ENCODE measurements at places on chromosomes 16 and 17.

GRCh38 chr16:52677501-52677900 is 130.6 kb upstream of the TOX3 start:
- no peak for DNase-seq

DNA sequence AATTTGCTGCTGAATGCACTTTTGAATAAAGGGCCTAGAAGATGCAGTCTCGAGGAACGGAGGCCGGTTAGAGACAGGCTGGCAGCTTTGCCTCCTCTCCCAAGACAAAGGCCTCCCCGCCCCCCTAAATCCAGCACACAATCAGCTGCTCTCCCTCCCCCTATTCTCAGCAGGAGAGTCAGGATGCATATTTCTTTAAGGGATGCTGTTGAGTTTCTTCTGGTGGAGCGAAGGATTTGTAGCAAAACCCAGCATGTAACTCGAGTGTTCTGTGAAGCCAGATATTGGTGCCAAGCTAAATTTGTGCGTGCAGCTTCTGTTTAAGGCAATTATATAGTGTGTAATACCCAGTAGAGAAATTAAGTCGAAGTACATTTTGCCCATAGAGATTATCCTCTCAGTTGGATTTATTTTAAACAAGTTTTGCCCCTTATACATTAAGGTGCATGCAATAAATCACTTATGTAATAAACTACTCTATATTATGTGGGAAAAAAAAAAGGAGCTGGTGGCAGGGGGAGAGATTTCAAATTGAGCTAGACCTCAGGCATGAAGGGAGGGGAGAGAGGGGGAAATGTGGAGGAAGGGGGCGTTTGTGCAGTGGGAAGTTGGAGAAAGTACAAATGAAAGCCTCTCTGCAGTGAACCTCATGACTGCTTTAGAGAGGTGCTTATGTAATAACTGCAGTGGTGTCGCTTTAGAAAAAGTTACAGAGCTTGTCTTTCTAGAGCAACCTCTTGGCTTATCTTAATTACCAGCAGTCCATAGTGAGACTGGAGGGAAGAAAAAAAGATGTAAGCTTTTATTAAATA is 599.2 kb downstream of the MAF start:
- no peak for DNase-seq

GRCh38 chr16:57360321-57360935 is 1.8 kb downstream of the CCL22 start:
- no peak for DNase-seq

DNA sequence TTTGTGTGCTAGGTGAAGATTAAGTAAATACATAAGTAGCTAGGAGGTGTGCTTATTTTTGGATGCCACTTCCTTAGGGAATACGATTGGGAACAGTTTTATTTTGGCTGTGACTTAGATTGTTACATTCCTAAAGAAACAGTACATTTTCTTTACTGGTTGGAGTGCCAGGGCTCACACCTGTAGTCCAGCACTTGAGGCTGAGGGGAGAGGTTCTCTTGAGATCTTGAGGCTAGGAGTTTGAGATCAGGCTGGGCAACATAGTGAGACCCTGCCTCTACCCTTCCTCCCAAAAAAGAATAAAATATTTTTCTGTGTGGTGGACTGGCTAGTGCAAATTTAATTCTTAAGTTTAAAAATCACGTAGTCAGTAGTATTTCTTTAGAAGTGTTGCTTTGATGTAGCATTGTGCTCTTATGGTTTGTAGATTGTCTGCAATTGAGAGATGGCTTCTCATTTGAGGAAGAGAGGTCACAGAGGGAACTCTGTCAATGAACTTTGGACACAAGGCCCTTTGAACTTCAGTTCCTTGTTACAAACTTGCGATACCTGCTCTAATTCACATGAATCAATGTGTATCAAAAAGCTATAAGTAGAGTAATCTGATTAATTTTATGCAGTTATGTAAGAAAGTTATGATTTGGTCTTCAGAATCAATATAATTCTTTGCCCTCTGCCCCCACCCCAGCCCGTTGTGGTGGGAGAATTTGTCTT is 7.1 kb downstream of the HAPSTR1 start:
- no peak for DNase-seq

- no peak for DNase-seq
Measured at GRCh38 chr17:63682441-63682840, 17.5 kb downstream of the LIMD2 start.

GRCh38 chr16:8589057-8589899 is 1.0 kb downstream of the TMEM114 start:
- no peak for DNase-seq

DNA sequence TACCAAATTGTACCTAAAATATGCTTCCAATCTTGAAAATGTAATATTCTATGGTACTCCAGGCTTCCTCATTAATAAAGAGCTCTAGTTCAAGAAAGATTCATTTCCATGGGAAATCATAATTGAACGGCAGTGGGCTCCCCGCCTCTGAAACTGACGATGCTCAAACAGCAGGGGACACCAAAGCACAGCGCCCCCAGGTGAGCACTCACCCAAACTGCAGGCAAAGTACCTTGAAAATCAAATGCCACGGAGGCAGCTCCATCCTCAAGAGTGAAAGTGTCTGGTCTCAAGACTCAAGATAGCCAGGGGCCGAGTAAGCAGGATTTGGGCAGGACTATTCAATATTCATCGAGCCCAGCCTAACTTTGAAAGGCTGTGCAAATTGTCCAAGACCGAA is 217.4 kb upstream of the TNRC6C start:
- DNase-seq: no peak

DNA sequence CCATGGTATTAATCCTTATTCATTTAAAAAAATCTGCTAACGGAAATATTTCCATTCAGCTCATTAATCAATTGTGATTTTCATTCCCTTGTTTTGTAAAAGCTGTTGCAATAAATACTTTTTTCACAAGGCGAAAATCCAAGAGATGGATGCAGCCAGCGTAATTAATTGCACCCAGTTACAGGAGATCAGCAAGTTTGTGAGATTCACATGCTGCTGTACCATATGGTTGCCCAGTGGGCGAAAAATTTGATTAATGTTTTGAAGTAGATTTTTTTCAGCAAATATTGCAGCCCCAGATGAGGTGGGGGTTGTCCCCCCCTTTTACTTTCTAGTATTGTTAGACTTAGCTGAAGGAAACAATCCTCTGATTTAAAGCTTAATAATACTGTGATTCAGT is 186.6 kb downstream of the WWOX start:
- no peak for DNase-seq

GRCh38 chr16:74743668-74744299 is 30.8 kb downstream of the FA2H start:
- DNase-seq: peak; percentile 94

GRCh38 chr17:73011016-73011486 is 81.4 kb downstream of the SLC39A11 start:
- DNase-seq: no peak

- no peak for DNase-seq
Measured at GRCh38 chr17:44830359-44831288, 537 bp upstream of the GJC1 start.

DNA sequence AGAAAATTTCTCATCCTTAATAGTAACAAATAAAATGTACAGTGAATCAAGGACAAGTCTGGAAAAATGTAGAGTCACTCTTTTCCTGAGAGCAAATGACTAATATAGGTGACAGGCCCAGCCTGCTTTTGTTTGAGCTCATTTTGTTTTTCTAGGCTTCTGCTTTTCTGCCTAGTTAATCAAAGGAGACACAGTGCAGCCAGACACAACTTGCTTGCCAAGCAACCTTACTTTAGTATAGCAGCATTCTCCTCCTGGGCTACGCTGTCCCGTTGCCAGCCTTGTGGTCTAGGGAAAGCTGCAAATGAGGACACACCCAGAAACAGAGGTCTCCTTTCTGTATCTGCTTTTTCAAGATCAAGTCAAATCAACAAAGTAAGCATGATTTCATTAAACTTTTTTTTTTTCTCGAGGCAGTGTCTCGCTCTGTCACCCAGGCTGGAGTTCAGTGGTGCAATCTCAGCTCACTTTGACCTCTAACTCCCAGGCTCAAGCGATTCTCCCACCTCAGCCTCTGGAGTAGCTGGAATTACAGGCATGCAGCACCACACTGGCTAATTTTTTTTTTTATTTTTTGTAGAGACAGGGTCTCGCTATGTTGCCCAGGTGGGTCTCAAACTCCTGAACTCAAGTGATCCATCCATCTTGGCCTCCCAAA is 17.2 kb downstream of the GINS3 start:
- peak; percentile 19 for DNase-seq

DNA sequence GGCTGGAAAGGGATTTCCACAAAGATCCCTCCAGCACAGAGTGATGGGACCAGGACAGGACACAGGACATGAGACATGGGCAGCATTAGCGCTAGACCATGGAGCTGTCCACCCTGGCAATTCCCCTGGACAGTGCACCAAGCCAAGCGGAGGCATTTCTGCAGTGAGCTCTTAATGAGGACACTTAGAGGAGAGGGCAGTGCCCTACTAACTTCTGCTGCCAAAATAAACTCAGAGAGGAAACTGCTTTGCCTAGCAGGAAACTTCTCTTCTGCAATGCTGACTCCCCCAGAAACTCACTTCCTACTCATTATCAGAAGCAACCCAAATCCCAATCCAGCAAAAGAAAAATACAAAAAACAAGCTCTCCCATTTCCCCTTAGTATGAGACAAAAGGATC is 119.2 kb downstream of the HS3ST2 start:
- DNase-seq: no peak

Data from NCI-H460 (cell line).